ENCODE measurements at places on chromosomes 7 and 10. TPM values are rescaled to one million over a fixed set of nuclear protein-coding genes. Genes with fewer than 3 reads are reported as not detected.

DNA sequence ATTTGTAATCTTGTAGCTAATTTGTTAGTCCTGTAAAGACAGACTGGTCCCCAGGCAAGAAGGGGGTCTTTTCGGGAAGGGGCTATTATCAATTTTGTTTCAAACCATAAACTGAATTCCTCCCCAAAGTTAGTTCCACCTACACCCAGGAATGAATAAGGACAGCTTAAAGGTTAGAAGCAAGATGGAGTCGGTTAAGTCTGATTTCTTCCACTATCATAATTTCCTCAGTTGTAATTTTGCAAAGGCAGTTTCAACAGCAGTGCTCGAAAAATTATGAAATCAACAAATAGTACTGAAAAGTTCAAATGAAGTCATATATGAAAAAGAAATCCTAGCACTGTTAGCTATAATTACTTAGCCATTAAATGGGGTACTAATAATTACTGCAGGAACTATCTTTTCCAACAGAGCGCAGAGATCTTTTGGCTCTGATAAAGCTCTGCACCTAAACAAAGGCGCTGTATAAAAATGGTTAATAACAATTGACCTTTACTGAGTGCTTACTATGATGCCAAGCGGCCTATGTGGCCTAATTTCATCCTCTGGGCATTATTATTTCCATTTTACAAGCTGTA is 756 bp upstream of the SEC24C start:
- H3K36me3 ChIP-seq: peaks cover 12% of the 10 kb centered on the region
- H3K27ac ChIP-seq: peak overlapping the region; percentile 91
- H3K4me1 ChIP-seq: no peaks in the 10 kb centered on the region
- H3K27me3 ChIP-seq: no peaks in the 10 kb centered on the region
- peak overlapping the region; percentile 77 for H3K4me3 ChIP-seq
- no peak for DNase-seq

DNA sequence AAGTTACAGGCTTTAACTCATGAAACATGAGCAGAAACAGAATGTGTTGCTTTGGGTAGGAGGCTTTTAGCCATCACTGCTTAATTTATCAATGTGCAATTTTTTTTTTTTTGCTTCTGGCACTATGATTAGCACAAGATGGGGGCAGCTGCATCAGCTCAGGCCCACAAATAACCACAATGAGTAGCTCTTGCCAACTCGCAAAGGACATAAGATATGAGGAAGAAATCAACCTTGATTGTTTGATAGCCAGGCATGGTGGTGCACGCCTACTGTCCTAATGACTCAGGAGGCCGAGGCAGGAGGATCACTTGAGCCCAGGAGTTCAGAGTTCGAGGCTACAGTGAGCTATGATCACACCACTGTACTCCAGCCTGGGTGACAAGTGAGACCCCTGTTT is 12.3 kb downstream of the NOD1 start:
- no peak for DNase-seq
- no peak overlapping the region for H3K4me3 ChIP-seq
- H3K4me1 ChIP-seq: peaks cover 68% of the 10 kb centered on the region
- H3K27ac ChIP-seq: peak overlapping the region; percentile 80
- no peaks in the 10 kb centered on the region for H3K36me3 ChIP-seq

Gene CNTNAP2
- polyA plus RNA-seq: 3.4 TPM

DNA sequence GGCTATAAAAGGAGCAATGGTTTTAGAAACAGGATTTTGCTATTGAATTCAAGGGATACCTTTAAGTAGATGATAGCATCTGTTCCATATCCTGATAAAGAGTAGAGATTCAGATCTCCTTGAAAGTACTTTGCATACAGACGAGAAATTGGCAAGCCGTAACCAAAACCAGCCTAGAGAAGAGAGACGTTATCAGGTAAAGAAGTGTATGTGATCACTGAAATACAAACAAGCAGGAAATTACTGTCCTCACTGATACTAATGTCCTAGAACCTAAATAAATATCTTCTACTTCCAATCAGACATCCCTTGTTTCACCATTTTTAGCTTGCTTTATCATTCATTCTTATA is 9.4 kb downstream of the PDK4 start:
- no peak overlapping the region for H3K4me3 ChIP-seq
- no peak overlapping the region for H3K27ac ChIP-seq
- DNase-seq: no peak
- H3K27me3 ChIP-seq: no peaks in the 10 kb centered on the region
- H3K4me1 ChIP-seq: no peaks in the 10 kb centered on the region

GRCh38 chr7:106535234-106535932 is 125.6 kb downstream of the CCDC71L start:
- no peak for DNase-seq
- no peaks in the 10 kb centered on the region for H3K36me3 ChIP-seq
- H3K4me3 ChIP-seq: no peak overlapping the region

DNA sequence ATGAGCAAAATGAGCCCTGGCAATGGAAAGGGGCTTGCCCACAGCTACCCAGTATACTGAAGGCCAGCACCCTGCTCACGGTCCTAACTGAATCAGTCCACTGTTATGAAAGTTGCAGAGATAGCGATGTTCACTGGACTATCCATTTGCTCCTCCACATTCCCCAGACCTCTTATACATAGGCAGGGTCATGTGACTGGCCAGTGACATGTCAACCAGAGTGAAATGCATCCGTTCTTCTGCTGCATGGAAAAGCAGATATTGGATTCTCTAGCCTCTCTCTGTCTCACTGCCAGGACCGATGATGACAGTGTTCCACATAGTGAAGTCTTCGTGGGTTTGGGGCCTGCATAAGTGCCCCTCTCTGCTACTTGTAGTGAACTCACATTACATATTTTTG is 503.4 kb downstream of the RPS24 start:
- H3K36me3 ChIP-seq: no peaks in the 10 kb centered on the region
- no peak overlapping the region for H3K27ac ChIP-seq
- H3K27me3 ChIP-seq: no peaks in the 10 kb centered on the region
- no peak overlapping the region for H3K4me3 ChIP-seq

DNA sequence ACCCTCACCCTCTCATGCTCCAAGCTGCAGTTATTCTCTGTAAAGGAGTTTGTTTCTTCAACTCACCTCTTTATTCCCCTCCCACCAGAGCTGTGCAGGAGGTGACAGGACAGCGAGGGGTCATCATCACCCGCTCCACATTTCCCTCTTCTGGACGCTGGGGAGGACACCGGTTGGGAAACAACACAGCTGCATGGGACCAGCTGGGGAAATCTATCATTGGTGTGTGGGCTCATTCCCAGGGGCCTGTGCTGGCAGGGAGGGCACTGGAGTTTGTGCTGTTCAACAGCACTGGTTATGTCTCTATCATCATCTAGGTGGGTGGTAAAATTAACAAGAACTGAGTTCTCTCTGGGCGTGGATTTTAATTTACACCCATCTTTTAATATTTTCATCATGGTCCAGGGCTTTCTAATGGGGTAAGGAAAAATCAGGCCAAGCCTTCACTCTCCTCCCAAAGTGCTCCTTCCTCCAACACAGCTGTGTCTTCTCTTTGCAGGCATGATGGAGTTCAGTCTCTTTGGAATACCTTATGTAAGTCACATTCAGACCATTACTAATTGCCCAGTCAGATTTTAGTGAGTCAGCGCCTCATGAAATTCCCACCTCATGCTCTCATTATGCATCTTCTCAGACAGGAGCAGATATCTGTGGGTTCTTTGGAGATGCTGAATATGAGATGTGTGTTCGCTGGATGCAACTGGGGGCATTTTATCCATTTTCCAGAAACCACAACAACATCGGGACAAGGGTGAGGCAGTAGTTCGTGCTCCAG is 61.6 kb downstream of the PRSS58 start:
- no peaks in the 10 kb centered on the region for H3K27me3 ChIP-seq
- no peak overlapping the region for H3K27ac ChIP-seq
- H3K4me1 ChIP-seq: no peaks in the 10 kb centered on the region
- H3K36me3 ChIP-seq: no peaks in the 10 kb centered on the region
- no peak for DNase-seq
- no peak overlapping the region for H3K4me3 ChIP-seq

DNA sequence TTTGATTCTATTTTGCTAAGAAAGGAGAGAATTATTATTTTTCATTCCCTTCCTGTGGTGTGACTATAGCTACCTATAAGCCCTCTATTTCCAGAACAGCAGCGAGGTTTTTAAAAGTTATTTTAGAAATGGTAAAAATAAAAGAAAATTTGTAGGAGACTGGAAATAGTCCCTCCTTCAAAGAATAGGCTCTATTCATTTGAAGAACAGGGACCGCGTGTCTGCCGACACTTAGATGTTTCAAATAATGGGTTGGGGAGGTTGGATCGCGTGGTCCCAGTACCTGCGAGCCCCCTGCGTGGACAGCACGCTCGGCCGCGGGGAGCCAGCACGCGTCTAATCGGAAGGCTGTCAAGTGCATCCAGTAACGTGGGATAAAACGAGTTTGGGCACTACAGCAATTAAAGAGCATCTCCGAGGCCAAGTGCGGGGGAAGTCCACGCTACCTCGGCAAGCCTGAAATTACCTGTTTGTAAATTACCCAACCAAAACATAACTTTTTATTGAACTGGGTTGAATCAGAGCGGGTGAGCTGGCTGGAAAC is 1.0 kb downstream of the CACNA2D1 start:
- no peaks in the 10 kb centered on the region for H3K27me3 ChIP-seq
- peak; percentile 62 for DNase-seq
- no peaks in the 10 kb centered on the region for H3K36me3 ChIP-seq
- peak overlapping the region; percentile 99 for H3K27ac ChIP-seq
- peak overlapping the region; percentile 100 for H3K4me3 ChIP-seq
- peaks cover 37% of the 10 kb centered on the region for H3K4me1 ChIP-seq

GRCh38 chr10:71667387-71667752 is 52.2 kb downstream of the C10orf105 start:
- no peaks in the 10 kb centered on the region for H3K36me3 ChIP-seq
- no peaks in the 10 kb centered on the region for H3K4me1 ChIP-seq
- DNase-seq: no peak
- H3K27ac ChIP-seq: no peak overlapping the region
- H3K27me3 ChIP-seq: peaks cover 17% of the 10 kb centered on the region

Gene FAM131B
- polyA plus RNA-seq: 43.6 TPM

DNA sequence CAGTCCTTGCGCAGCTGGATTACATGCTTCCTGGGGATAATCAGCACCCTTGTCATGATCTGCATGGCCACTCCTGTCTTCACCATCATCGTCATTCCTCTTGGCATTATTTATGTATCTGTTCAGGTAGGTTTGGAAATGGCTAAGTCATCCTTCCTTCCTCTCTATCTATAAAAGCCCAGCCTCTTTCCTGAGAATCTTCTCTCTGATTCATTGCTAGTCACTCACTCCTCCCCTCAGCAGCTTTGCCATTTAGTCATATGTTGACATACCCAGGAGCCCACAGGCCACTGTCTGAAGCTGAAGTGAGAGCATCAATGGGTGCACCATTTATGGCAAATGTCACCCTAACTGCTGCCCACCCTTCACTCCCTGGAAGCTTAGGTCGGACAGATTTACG is 52.0 kb downstream of the ABCC2 start:
- no peak for DNase-seq
- no peaks in the 10 kb centered on the region for H3K27me3 ChIP-seq
- H3K36me3 ChIP-seq: no peaks in the 10 kb centered on the region
- no peak overlapping the region for H3K27ac ChIP-seq

GRCh38 chr10:80769700-80770160 is 232.0 kb downstream of the SH2D4B start:
- H3K36me3 ChIP-seq: no peaks in the 10 kb centered on the region
- no peak overlapping the region for H3K27ac ChIP-seq
- H3K4me3 ChIP-seq: no peak overlapping the region
- DNase-seq: no peak
- H3K4me1 ChIP-seq: no peaks in the 10 kb centered on the region
- no peaks in the 10 kb centered on the region for H3K27me3 ChIP-seq

DNA sequence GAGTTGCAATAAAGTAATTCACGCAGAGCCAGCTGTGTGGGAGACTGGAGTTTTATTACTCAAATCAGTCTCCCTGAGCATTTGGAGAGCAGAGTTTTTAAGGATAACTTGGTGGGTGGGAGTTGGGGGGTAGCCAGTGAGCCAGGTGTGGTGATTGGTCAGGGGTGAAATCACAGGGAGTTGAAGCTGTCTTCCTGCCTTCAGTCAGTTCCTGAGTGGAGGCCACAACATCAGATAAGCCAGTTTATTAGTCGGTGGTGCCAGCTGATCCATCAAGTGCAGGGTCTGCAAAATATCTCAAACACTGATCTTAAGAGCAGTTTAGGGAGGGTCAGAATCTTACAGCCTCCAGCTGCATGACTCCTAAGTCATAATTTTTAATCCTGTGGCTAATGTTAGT is 3.3 kb upstream of the CYP51A1 start:
- no peak overlapping the region for H3K27ac ChIP-seq
- no peaks in the 10 kb centered on the region for H3K27me3 ChIP-seq
- H3K4me1 ChIP-seq: no peaks in the 10 kb centered on the region
- no peak for DNase-seq
- no peaks in the 10 kb centered on the region for H3K36me3 ChIP-seq
- no peak overlapping the region for H3K4me3 ChIP-seq

DNA sequence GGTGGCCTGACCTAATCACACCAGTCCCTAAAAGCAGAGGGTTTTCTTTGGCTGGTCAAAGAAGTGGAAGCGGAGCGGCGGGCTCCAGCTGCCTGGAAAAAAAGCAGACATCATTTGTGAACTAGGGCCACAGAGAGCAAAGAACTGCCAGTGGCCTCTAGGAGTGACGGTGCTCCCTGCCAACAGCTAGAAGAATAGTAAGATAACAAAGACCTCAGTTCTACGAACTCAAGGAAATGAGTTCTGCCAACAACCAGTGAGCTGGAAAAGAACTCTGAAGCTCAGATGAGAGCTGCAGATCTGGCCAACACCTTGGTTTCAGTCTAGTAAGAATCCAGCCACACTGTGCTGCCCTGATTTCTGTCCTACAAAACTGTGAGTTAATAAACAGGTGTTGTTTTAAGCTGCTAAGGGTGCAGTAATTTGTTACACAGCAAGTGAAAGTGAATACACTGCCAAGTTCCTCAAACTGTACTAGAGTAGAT is 178.0 kb downstream of the SRPK2 start:
- peaks cover 4% of the 10 kb centered on the region for H3K4me1 ChIP-seq
- no peak overlapping the region for H3K4me3 ChIP-seq
- no peaks in the 10 kb centered on the region for H3K27me3 ChIP-seq
- DNase-seq: no peak

- no peak for DNase-seq
- no peak overlapping the region for H3K4me3 ChIP-seq
- no peaks in the 10 kb centered on the region for H3K27me3 ChIP-seq
- peaks cover 94% of the 10 kb centered on the region for H3K36me3 ChIP-seq
Measured at GRCh38 chr7:131438969-131439368, 111.3 kb downstream of the MKLN1 start.

Gene SPDYE2
- polyA plus RNA-seq: not detected

- H3K36me3 ChIP-seq: no peaks in the 10 kb centered on the region
- H3K27me3 ChIP-seq: no peaks in the 10 kb centered on the region
- no peaks in the 10 kb centered on the region for H3K4me1 ChIP-seq
- H3K4me3 ChIP-seq: no peak overlapping the region
- no peak for DNase-seq
Measured at GRCh38 chr10:1465993-1466764, 271.1 kb downstream of the ADARB2 start.
